ENCODE measurements at places on chromosomes 16 and 17.

GRCh38 chr17:80034791-80035686, 633 bp downstream of the TBC1D16 start:
- peak; percentile 55 for DNase-seq

DNA sequence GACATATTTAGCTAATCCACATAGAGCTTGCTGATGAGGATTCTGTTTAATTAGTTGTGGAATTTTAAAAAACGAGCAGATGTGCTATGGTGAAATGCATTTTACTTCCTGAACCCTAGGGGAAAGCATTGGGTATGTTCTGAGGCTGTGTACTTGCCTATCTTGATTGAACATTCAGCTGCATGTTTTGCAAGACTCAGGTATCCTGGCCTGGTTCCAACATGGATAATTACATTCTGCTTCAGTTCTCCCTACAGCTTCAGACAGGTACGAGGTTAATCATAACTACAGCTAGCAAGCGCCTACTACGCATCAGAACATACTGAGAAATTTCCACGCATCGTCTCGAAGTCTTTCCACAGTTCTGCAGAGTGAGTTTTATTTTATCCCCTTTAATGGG, 77.0 kb downstream of the HS3ST2 start:
- no peak for DNase-seq

GRCh38 chr16:85316321-85316919, 204.1 kb upstream of the CIBAR2 start:
- peak; percentile 70 for DNase-seq

DNA sequence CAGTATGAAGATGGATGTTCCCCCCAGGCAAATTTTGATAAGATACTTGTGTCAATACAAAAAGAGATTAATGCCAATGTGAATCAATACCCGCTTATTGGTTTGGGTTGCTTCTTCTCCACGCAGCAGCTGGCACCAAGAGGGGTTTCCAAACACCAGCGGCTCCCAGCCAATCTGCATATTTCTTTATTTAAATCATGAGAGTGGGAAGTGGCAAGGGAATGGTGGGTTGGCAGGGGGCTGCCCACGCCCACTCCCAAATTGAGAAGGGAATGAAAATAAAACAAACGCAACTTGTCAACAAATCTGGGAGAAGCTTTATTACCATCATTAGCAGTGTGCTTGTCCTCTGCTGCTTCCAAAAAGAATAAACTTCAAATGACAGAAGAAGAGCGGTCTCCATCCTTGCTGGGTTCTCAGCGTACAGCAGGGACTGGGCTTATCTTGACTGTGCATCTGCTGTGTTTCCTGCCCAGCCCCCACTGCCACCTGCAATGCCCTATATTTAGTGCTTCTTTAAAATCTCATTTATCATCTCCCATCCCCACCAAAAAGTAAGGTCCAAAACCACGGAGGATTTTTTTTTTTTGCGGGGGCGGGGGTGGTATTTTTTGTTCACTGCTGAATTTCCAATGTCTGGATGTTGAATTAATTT, 34.9 kb upstream of the C16orf78 start:
- no peak for DNase-seq

GRCh38 chr17:59963738-59964481, 630 bp downstream of the RNFT1 start:
- DNase-seq, result peak; percentile 69

- no peak for DNase-seq
Measured at GRCh38 chr17:57410169-57410568, 153.8 kb downstream of the MSI2 start.

GRCh38 chr17:15944759-15945526, at the start of gene ADORA2B:
ADORA2B (plus strand) TSS chr17:15945130; CDS start chr17:15945249, 119 bp downstream.
- DNase-seq, result peak; percentile 58

DNA sequence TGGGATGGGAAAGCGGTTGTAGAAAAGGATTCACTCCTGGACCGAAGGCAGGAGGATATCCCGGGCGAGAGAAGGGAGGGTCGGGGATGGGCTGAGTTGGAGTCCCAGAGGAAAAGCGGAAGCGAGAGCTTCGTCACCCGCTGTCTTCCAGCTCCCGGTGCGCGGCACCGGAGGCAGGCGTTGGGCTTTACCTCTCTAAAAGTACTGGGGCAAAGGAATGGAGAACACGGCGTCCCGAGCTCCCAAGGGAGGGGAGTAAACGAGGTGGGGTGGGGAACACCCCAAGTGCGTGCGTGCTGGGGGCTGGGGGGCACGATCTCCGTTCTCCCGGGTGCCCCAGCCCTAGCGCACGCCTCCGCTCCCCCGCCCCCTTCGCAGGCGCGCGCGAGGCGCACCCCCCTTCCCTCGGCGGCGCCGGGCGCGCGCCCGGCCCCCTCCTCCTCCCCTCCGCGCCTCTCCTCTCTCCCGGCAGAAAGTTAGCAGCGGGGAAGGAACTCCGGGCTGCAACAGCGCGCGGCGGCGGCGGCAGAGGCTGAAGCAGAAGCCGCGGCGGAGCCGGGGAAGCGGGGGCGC, at the start of gene HS3ST4:
TSS of gene HS3ST4 (plus strand) at position 441 of the 573 bp plus-strand sequence.
- no peak for DNase-seq

DNA sequence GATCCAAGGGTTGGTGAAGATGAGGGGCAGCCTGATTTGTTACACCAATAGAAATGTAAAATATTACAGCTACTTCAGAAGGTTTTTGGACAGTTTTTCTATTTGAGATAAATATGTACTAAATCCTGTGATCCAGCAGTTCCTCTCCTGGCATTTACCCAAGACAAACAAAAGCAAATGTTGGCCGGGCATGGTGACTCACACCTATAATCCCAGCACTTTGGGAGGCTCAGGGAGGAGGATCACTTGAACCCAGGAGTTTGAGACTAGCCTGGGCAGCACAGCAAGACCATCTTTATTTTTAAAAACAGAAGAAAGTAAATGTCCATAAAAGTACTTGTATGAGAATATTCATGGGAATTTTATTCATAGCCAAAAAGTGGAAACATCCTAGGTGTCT, 64.8 kb upstream of the MRC2 start:
- no peak for DNase-seq

DNA sequence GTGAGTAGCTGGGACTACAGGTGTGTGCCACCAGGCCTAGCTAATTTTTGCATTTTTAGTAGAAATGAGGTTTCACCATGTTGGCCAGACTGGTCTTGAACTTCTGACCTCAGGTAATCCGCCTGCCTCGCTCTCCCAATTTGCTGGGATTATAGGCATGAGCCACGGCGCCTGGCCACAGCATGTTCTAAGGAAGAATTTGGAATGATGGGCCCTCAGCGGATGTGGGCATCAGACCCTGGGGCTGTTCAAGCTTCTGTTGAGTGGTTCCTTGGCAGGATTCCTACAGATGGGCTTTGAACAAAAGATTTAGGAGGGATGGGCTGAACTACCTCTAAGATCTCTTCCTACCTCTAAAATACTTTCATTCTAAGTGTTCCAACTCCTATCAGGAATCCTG, 4.1 kb downstream of the PRPSAP2 start:
- DNase-seq, result no peak

- peak; percentile 33 for DNase-seq
Measured at GRCh38 chr17:2250140-2251095, 53.2 kb downstream of the SMG6 start.

DNA sequence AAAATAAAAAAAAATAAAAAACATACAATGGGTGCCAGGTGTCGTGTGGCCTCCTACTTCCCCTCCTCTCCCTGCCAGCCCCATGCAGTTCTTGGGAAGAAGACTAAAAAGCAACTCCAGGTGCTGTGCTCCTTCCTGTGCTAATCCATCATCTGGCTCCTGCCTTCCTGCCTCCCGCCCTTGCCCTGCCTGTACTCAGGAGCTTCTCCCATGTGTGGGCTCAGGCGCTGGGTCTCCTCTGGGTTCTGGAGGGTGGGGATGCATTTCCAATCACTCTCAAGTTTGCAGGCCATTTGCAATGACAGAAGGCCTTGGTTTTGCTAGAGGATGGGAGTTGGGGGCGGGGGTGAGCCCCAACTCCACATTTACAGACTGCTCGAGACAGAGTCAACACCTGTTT, 122.9 kb downstream of the SDK2 start:
- no peak for DNase-seq

DNA sequence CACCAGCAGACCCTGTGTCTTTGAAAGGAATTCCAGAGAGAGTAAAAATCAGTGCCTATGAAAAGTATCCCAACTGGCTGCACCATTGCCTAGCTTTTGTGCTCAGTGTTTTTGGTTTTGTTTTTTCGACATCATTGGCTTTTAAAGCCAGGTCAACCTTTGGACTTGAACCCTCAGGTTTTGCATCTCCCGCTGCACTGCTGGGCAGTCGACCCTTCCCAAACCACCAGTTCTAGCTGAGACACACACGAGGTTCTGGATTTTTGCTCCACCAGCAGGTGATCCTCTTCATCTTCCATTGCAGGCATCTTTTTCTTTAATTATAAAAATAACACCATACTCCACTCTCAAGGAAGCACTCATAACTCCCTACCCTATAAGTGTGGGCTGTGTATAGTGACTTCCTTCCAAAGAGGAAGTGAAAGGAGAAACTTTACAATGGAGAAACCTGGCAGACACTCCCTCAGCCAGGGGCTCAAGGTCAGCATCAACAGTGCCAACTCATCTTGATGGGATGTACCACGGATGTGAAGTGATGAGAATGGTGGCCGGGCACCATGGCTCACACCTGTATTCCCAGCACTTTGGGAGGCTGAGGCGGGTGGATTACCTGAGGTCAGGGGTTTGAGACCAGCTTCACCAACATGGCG, 57.8 kb downstream of the BMERB1 start:
- DNase-seq, result no peak

DNA sequence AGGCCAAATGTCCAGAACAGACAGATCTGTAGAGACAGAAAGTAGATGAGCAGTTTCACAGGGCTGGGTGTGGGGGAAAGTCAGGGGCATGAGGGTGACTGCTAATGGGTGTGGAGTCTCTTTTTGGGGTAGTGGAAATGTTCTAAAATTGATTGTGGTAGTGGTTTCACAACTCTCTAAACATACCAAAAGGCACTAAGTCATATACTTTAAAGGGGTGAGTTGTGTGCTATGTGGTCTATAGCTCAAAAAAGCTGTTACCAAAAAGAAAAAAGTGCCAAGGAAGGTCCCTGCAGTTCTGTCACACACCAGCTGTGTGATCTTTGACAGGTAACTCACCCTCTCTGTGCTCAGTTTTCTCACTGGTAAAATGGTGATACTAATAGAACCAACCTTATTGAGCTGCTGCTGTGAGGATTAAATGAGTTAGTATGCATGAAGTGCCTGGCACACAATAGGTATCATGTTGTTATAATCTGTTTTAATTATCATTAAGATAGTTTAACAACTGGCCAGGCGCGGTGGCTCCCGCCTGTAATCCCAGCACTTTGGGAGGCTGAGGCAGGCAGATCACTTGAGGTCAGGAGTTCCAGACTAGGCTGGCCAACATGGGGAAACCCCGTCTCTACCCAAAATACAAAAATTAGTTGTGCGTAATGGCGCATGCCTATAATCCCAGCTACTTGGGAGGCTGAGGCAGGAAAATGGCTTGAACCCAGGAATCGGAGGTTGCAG, 10.3 kb downstream of the ITGAX start:
- DNase-seq, result no peak

DNA sequence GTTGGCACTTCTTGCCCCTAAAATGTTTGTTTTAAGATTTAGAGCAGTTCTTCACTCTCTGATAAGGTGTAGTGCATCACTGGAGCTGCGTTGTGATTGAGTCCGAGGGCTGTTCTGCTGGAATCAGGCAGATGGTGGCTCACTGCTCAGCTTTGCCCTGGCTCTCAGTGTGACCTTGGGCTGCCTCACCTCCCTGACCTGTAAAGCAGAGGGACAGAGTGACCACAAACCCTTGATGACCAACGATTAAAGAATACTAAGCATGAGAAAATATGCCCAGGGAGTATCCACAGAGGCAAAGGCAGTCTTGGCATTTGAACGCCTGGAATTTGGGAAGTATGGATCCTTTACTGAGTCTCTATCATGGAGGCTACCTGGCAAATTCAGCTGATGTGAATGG, 18.1 kb downstream of the CMIP start:
- DNase-seq, result no peak

GRCh38 chr17:74243013-74243755, 29.8 kb downstream of the TTYH2 start:
- DNase-seq, result no peak

- DNase-seq, result no peak
Measured at GRCh38 chr17:17320188-17320910, 17.2 kb downstream of the NT5M start.
